CD4-positive, alpha-beta T cell treated with Interleukin-6 at 100 ng/mL for 8 hours (primary cell): ENCODE measurements at places on chromosomes 13 and 19.
A peak's percentile ranks its signal among the peaks of the same experiment; 100 is the strongest.

- DNase-seq = no peak
These were observed 12.8 kb downstream of the ANKRD27 start for GRCh38 chr19:32662186-32662585.

GRCh38 chr13:112868308-112868707 is 100.7 kb upstream of the MCF2L start:
- DNase-seq = no peak

GRCh38 chr19:16027528-16027927 is 48.8 kb upstream of the TPM4 start:
- DNase-seq = no peak

DNA sequence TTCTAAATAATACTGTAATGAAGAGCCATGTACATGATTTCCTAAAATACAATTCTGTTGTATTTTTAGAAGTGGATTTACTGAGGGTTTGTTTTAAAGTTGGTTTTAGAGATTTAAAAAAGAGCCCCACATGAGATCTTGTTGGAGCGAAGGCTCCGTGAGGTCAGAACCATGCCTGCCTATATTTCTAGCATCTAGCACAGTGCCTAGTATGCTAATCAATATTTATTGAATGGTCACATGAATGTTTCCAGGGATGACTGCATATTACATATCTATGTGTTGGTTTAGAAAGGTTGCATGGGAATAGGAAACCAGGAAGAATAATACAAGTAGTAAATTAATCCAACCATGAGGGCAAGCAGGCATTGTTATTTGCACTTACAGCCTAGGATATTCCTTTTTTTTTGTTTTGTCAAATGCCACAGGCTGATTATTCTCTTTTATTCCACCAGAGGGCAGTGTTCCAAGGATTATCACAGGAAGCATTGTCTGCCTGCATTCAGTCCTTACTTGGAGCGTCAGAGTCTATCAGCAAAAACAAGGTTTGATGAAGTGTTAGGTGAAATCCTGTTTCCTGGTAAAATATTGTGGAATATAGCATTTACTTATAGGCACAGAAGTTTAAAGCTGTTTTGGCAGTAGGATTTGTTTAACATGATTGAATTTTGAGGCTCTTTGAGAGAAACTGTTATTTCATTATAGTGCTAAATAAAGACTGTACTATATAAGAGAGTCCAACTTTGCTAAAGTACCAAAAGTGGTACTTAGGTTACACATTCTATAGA is 46.8 kb downstream of the COG3 start:
- DNase-seq = peak; percentile 71

- no peak for DNase-seq
These were observed 472.7 kb upstream of the NBEA start for GRCh38 chr13:34469196-34469986.

GRCh38 chr19:3804429-3804828 is 18.2 kb upstream of the MATK start:
- DNase-seq = no peak

DNA sequence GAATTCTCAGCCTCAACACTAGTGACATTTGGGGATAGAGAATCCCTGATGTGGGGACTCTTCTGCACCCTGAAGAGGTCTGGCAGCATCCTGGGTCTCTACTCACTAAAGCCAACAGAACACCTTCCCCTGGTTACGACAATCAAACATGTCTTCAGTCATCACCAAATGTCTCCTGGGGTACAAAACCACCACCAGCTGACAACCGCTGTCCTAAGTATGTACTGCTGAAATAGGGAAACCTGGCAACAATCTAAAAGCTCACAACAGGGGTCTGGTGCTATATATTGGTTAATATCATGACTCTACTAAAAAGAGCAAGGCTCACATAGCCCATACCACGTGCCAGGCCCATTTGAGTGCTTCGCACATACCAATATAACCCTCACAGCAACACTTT is 13.4 kb downstream of the AKT2 start:
- DNase-seq = no peak

- no peak for DNase-seq
These were observed at the start of gene S1PR5 for GRCh38 chr19:10517361-10517759. Gene S1PR5 (minus strand): TSS chr19:10517447. CDS start chr19:10515011, 2,436 bp downstream.

- DNase-seq = no peak
These were observed 45.3 kb downstream of the LRCH1 start for GRCh38 chr13:46598140-46598819.

- no peak for DNase-seq
These were observed 676.2 kb downstream of the GPC5 start for GRCh38 chr13:92074658-92075057.

- DNase-seq = no peak
These were observed 375.5 kb downstream of the PCDH20 start for GRCh38 chr13:61040181-61040580.

- peak; percentile 13 for DNase-seq
These were observed 3.8 kb downstream of the ZNF784 start for GRCh38 chr19:55620410-55621204.

DNA sequence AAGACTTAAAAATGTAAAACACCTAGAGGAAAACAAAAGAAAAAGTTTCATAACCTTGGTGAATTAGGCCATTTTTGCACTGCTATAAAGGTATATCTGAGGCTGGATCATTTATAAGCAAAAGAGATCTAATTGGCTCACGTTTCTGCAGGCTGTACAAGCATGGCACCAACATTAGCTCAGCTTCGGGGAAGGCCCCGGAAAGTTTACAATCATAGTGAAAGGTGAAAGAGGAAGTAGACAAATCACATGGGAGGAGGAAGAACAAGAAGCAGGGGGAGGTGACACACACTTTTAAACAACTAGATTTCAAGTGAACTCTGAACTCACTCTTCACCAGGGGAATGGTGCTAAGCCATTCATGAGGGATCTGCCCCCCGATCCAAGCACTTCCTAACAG is 1358.5 kb upstream of the PCDH9 start:
- no peak for DNase-seq

DNA sequence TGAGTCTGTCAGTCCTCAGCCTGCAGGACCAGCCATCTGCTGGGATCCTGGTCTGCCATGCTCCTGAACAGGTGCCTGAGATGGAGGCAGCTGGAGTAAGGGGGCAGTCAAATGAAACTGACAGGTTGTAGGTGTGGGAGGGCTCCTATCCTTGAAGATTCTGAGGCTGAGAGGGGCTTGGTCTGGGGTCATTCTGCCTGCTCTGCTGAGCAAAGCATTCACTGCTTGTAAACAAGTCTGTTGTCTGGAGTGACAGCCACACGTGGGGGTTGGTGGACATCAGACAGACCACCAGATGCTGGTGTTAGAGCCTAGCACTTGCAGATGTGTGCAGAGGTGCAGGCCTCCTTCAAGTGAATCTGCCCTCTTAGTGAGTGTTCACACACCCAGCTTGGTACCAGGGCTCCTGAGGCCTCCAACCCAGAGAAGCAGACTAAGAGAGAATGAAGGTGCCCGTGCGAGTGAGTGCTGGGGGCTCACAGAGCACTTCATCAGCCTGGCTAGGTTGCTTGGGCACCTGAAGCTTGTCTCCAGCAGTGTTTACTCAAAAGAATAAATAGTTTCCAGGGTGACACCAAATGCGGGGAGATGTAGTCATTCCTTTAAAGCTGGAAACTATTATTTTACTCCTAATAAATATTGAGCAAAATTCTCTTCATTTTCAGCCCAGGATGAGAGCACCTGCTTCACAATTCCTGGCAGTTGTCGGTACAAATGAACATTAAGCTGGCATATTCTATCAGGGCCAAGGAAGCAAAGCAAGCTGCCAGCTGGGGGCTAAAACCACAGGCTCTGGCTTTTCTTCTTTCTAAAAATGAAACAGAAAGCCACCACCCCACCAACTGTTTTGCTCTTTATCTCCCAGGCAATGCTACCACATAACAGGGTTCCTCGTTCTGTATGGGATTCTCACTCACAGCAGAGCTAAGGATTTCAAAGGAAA is 82.3 kb downstream of the RNASEH2B start:
- peak; percentile 9 for DNase-seq

- DNase-seq = no peak
These were observed 56.8 kb upstream of the GPR183 start for GRCh38 chr13:99363949-99364348.

- DNase-seq = peak; percentile 43
These were observed 13.2 kb upstream of the LHFPL6 start for GRCh38 chr13:39616087-39616694.

GRCh38 chr19:48990400-48990799 is 2.7 kb downstream of the GYS1 start:
- no peak for DNase-seq

DNA sequence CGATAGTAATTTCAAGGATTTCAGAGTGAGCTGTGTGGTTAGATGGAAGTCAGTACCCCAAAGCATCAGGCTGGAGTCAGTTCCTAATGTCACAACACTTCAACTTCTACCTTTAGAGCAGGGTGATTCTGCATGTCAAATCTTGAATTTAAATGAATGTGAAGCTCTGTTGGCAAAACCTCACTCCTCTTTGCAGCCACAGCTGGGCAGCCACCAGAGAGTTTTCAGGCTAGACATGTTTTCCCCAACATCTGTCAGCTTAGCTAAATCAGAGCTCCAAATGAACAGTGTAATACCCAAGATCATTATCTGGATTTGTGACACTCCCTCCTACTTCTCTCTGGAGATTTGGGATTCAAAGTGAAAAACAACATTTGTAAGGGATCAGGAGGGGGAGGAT is 33.7 kb upstream of the OLFM4 start:
- no peak for DNase-seq

DNA sequence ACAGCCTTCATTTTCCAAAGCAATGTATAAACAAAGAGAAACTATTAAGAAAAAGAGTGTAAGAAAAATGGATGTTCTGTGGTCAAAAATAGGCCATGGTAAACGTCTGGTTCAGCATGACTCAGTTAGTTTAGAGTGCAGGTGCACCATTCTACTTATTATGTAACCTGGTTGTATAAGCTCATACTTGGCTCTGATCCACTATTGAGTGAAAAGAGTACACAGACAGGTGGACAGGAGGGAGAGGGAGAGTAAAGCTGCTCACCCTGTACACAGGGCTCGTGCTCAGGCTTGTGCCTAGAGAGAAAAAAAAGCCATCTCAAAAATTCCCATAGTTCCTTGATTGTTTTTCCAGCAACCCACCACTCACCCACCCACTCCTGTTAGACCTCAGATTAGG is 85.8 kb upstream of the ZNF91 start:
- DNase-seq = no peak

DNA sequence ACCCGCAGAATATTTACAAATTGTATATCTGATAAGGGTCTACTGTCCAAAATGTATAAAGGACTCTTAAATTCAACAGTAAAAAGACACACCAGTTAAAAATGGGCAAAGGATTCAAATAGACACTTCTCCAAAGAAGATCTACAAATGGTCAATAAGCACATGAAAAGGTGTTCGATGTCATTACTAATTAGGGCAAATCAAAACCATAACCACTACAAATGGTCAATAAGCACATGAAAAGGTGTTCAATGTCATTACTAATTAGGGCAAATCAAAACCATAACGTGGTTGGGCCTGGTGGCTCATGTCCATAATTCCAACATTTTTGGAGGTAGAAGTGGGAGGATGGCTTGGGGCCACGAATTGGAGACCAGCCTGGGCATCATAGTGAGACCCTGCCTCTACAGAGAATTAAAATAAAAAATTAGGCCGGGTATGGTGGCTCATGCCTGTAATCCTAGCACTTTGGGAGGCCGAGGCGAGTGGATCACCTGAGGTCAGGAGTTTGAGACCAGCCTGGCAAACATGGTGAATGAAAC is 40.5 kb downstream of the ACTN4 start:
- no peak for DNase-seq

- no peak for DNase-seq
These were observed 109.8 kb upstream of the GPC6 start for GRCh38 chr13:93116809-93117208.

- DNase-seq = no peak
These were observed 42.0 kb downstream of the CYSLTR2 start for GRCh38 chr13:48695776-48696175.

- DNase-seq = no peak
These were observed 22.3 kb upstream of the MYDGF start for GRCh38 chr19:4692251-4693077.

GRCh38 chr13:93411186-93411680 is 184.6 kb downstream of the GPC6 start:
- no peak for DNase-seq

DNA sequence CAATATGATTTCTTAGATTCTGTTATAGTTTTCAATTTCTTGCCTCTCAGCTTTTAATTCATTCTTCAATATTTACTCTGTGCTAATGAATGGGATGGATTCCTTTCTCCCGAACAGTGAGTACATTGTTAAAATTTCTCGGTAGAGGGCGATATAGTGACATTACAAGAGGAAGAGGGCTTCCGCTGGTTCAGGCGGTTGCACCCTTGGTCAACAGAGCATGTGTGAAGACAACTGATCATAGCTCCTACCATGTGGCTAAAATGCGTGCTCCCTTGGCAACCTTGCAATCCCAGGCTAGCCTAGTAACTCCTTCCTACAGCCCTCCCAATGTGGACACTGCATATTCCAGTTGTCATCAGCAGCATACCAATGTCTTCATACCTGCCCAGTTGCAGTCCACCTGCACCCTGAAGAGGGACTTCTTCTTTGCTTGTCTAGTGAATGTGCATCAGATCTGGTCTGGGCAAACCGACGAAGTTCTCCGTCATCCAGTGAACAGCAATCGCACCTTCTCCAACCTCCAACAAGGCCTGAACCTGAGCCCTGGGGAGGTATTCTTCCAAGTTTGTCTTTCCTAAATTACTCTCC is 653.0 kb upstream of the GPC6 start:
- DNase-seq = no peak

DNA sequence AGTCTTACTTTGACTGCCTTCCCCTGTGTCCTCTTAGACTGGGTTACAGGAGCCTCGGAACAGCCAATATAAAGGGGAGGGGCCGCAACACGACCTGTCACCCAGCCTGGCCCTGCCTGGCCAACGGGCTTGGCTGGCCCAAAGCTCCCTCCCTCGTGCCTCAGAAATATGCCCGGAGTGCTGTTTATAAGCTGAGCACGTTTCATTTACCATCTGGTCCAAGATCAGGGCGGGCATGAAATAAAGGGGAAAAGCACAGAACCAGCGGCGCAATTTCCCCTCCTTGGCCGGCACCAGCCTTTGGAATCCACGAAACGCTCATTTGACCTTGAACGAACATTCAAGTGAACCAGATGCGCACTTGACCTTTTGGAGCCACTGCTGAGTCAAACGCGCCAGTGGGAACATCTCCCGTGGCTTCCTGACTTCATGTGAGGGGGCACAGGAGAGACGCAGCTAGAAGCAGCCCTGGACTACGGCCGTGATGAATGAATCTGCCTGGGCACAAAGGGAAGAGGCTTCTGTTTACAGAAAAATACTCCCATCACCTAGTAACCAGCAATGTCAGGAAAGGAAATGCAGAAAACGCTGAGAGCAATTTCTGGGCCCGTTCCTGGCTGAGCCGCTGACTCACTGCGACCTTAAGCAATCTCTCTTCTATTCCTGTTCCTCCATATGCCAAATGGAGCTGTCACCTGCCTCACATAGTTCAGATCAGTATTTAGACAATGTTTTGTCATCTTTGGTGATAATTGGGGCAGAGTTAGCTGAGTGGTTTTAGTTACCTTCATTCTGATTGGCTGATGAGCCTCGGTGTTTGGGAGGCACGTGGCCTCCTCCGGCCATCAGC is 53.3 kb downstream of the RFX2 start:
- DNase-seq = peak; percentile 17

DNA sequence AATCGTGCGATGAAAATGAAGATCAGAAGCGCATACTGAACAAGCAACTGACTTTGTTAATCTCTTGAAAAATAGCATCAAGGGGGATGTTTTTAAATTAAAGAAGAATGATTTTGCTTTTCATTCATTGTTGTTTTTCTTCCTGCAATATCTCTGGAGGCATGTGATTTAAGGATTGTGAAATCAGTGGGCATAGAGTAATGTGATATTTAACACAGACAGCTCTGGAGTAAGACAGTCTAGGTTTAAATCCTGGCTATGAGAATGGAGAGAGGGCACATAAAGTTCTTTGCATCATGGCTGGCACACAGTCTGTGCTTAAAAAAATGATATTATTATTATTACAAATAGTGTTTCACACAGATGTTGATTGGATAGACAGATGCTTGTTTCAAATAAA is 243.1 kb upstream of the NBEA start:
- no peak for DNase-seq
